Right ventricle myocardium inferior (tissue), 1 donor: ENCODE measurements at places on chromosomes 4 and X. TPM values are rescaled to one million over a fixed set of nuclear protein-coding genes. Genes with fewer than 3 reads are reported as not detected.

The DCLK2 gene
- 19.9 TPM for total RNA-seq

- DNase-seq, result no peak
These were observed 52.7 kb upstream of the FRMPD3 start for GRCh38 chrX:107396783-107397182.

- DNase-seq, result no peak
These were observed 405.6 kb downstream of the FAM47A start for GRCh38 chrX:33726281-33727160.

GRCh38 chr4:180557348-180557747 is 1685.9 kb upstream of the TENM3 start:
- no peak for DNase-seq
